ENCODE measurements at places on chromosomes 11 and 22.

- DNase-seq, result peak; percentile 39
These were observed 8.4 kb upstream of the CCKBR start for GRCh38 chr11:6251120-6251733.

DNA sequence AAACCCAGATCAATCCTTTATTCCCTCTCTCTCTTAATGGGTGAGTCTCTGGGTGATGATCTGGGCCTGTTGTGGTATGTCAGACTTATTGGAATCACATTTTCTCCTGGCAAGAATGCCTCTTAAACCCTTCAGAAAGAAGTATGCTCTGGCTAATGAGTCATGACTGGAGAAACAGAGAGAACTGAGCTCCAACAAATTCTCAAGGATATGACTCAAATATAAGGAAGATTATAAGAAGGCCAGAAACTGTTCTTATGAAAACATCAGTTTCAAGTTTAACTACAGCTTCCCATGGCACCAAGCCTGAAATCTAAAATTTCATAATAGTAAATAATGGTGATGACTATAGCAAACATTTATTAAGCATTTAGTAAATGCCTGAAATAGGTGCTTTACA, 83.9 kb downstream of the OR5AK2 start:
- DNase-seq, result no peak

- no peak for DNase-seq
These were observed 4.7 kb downstream of the TPST2 start for GRCh38 chr22:26585104-26585790.

GRCh38 chr22:29840498-29840897, 2.4 kb upstream of the ASCC2 start:
- no peak for DNase-seq

GRCh38 chr11:74592063-74592440, 330 bp upstream of the POLD3 start:
- no peak for DNase-seq

- no peak for DNase-seq
These were observed 818.9 kb downstream of the BRD1 start for GRCh38 chr22:49008682-49009235.

- DNase-seq, result no peak
These were observed 10.9 kb downstream of the MAPK8IP2 start for GRCh38 chr22:50611341-50612060.

DNA sequence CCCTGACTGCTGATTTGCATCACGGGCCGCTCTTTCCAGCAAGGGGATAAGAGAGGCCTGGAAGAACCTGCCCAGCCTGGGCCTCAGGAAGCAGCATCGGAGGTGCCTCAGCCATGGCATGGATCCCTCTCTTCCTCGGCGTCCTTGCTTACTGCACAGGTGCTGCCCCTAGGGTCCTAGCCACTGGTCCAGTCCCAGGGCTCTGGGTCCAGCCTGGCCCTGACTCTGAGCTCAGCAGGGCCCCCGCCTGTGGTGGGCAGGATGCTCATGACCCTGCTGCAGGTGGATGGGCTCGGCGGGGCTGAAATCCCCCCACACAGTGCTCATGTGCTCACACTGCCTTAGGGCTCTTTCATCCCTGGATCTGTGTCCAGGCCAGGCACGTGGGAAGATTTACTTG, 7.0 kb upstream of the IGLL5 start:
- no peak for DNase-seq

GRCh38 chr11:101810546-101810945, 104.3 kb upstream of the CEP126 start:
- no peak for DNase-seq

GRCh38 chr22:32760396-32760795, 41.1 kb upstream of the TIMP3 start:
- no peak for DNase-seq

DNA sequence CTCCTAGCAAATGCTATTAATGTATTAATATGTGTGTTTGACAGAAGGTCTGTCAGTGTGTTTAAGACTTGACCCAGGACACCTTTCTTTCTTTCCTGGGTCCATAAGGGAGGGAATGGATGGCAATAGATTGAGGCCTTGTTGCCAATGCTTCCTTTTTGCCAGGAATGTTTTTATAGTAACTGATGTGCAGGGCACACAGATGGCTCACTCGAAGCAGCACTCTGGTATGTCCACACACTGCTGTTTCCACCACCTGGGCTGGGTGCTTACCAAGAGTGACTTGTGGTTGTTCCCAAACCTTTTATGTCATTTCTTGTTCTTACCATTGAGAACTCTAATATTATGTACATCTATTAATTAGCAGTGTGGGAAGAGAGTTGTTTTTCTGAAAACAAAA, 396.9 kb upstream of the SYN3 start:
- no peak for DNase-seq

DNA sequence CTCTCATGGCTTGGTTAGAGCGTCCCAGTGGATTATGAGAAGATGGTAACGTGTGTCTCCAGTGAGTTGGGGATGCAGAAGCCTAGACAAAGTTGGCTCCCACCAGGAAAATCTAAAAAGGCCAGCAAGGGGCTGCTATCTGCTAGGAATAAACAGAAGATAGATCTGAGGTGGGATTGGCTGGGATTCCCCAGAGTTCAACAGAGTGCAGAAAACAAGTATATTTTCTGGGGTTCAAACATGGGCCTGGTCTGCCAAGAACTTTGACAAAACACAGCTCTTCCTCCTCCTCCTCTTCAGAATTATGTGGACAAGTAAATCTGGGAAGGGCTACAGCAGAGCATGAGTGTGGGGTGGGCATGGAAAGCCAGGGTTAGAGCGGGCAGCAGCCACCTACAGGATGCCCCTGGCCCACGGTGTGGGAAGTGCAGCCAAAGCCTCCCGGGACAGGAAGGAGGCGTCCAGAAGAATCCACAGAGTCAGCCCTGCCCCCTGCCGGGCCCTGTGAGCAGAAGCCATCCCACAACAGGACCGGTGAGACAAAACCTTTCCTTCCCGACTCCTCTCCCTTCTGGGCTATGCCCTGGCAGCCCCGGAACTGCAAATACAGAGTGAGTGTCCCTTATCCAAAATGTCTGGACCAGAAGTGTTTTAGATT, 67.1 kb downstream of the CD82 start:
- DNase-seq, result no peak

GRCh38 chr11:66880496-66881450, 23.9 kb downstream of the LRFN4 start:
- no peak for DNase-seq

GRCh38 chr11:114314096-114314495, 17.9 kb downstream of the NNMT start:
- no peak for DNase-seq

GRCh38 chr11:103067118-103067517, 24.8 kb downstream of the DCUN1D5 start:
- no peak for DNase-seq

DNA sequence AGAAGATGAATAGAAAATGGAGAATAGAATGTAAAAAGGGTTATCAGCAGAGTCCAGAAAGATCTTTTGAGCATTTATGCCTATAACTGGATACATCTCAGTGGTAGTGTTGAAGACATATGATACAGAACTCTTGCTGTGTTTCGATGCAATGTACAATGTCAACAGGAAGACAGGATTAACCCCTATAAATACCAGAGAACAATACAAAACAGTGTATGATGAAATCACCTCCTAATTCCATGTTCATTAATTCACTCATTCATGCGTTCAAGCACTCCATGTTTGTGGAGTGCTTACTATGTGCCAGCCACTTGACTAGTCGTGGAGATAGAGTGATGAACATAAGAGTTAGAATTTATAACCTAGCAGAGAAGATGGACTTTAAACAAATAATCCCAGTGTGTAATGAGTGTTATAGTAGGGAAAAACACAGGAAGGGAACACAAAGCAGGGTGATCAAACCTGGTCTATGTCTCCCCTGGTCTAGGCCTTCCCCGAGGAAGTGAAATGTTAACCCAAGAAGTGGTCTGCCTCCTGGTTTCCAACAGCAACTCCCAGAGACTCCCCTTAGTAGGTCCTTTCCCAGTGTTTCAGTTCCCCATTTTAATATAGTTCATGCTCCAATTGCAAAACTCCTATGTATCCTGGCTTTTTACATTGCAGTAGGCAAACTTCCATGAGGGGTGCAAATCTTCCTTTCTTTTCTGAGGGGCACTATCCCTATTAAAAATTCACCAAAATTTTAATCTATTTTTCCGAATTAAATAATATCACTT, 9.1 kb upstream of the SESN3 start:
- DNase-seq, result no peak

GRCh38 chr11:76747915-76748860, 35.0 kb upstream of the TSKU start:
- no peak for DNase-seq

Data from activated T-cell treated with anti-CD3 and anti-CD28 coated beads for 24 hours (primary cell).